ENCODE measurements at places on chromosomes 3 and 15.

GRCh38 chr3:110583373-110583935 is 488.2 kb upstream of the NECTIN3 start:
- peak; percentile 78 for DNase-seq

DNA sequence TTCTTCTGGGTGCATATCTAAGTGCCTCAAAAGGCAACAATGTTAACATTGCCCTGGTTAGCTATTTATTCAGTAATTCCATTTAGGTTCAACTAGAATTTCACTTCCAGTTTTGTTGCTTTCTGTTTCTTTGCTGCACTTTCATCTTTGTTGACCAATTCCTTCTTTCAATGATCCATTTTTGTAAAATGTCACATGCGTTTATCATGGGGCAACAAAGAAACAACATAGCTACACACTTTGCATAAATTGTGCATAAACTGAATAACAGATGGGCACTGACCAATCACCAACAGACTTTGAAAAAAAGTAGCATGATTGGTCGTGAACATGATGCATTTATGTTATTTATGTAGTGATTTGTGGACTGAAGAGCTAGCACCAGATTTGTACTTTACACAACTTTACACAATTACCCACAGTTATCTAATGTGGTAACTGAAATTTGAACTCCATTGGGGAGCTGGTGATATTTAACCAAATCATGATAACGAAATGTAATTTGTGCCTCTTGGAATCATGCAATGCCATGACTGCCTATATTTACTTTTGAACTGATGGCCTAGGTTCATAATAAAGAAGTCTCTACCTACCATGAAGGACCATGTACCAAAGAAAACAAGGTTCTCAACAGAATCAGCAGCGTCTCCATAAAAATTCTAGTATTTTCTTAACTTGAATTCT is 7.1 kb upstream of the CPOX start:
- no peak for DNase-seq

DNA sequence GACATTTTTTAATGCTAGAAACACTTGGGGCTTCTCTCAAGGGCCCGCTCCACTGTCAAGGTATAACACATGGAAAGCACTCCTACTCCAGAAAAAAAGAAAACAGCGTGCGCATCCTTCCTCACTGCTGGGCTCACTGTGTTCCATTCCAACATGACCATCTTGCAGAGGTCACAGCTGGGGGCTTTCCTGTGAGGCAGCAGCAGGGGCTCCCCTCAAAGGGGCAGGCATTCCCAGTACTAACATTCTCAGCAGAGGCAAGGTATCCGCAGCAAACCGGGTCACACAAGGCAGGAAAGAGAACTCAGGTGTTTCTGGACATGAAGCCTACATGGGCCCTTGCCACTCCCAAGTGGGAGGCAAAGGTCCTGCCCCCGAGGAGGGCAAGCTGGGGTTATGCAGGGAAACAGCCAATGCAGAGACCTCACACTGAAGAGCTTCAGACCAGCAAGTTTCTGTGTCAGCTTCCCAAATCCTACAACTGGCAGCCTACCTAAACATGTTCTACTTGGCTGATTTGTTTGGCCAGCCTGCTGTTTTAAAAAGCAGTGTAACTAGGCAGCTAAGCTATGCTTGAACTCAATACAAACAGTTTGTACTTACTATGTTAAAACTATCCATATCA is 6.4 kb downstream of the BDH1 start:
- peak; percentile 28 for DNase-seq

- DNase-seq = peak; percentile 43
Measured at GRCh38 chr3:184443364-184443763, 63.5 kb downstream of the CHRD start.

GRCh38 chr3:77042343-77042742 is 2.4 kb downstream of the ROBO2 start:
- no peak for DNase-seq

GRCh38 chr3:193241716-193242115 is 694 bp downstream of the PLAAT1 start:
- DNase-seq = peak; percentile 18

DNA sequence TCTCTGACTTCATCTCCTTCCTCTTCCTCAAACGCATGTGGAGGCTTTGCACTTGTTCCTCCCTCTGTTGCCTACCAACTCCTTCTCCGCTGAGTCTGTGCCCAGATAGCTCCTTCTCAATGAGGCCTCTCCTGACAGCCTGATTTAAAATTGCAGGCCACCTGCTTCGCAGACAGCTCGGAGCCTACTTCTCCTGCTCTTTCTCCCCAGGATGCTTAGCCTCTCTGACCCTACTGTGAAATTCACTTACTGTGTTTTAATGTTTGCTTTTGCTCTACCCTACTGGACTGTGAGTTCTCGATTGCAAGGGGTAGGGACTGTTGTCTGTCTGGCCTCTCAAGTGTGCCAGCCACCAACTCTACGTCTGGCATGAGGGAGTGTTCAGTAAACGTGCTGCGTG is 83.4 kb downstream of the EEFSEC start:
- no peak for DNase-seq

- no peak for DNase-seq
Measured at GRCh38 chr3:80079886-80080285, 312.1 kb upstream of the ROBO1 start.

- peak; percentile 39 for DNase-seq
Measured at GRCh38 chr3:58214484-58215316, 3.9 kb upstream of the DNASE1L3 start.

DNA sequence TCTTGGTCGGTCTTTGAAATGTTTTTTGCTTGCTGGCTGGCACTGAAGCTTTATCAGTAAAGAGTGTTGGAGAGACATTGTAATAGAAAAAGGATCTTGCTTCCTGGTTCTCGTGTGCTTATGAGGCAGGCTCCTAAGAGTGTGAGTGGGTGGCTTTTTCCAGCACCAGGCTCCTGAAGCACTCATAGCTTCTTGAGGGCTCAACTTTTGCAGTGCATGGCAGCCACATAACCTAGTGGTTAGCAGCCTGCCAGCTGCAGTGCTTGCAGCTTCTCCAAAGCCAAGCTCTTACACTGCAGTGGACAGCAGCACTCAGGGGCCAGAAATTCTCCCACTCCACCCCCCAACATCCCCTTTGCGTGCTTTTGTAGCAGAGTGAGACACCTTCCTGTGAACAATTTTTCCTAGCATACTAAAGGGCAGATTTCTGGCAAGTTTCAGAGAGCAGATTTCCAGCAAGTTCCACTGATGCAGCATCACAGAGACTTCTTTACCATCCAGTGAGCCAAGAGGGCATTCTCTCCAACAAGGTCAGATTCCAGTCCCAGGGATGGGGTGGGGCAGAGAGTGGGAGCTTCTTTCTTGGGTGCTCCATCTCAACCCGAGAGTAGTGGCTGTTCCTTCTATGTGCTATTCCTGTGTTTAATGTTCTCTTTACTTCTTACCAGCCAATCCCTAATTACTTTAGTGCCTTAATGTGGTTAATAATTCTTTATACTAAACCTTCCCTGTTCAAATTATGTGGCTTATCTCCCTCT is 15.8 kb upstream of the ARHGEF26 start:
- DNase-seq = no peak

DNA sequence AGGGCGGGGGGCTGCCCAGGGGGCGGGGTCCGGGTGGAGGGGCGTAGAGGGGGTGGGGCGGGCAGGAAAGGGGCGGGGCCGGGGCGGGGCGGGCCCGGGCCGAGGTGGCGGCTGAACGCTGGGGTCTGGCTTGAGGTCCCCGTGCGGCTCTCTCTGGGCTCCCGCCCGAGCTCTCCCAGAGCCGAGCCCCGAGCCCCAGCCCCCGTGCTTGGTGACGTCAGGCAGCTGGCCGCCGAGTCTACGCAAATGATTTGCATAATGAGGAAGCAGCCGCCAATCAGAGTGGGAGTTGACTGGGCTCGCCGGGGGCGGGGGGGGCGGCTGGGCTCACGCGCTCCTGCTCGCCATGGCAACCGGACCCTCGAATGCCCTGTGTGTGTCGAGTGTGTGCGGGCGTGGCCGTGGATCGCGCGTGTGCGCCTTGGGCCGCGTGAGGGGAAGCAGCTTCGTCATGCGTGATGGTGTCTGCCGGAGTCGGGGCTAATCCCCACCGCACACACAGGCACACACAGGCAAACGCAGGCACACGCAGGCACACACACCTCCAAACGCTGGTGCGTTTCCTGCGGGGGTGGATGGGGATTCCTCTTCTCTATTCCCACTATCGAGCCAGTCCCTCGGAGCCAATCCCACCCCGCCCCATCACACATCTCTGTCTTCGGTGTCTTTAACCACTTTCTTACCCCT is at the start of gene CELF6:
TSS of gene CELF6 (minus strand) at position 173 of the 687 bp plus-strand sequence. CDS start 283 bp downstream, outside the sequence.
- DNase-seq = peak; percentile 70

DNA sequence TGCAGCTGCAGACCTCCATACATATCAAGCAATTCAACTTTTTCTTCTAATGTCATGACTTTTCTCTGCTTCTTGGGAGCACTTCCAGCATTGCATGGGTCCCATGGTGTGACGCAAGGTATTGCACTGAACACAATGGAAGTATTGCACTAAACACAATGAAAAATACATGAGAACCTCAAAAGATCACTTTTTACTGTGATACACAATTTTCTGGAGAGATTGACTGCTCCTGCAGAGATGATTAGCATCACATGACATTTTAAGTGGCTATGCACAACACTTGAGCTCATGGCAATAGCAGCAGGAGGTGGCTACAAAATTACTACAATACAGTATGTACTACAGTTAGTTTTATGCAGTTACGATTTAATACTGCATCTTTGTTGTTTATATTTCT is 113.5 kb upstream of the BHLHE40 start:
- DNase-seq = no peak

DNA sequence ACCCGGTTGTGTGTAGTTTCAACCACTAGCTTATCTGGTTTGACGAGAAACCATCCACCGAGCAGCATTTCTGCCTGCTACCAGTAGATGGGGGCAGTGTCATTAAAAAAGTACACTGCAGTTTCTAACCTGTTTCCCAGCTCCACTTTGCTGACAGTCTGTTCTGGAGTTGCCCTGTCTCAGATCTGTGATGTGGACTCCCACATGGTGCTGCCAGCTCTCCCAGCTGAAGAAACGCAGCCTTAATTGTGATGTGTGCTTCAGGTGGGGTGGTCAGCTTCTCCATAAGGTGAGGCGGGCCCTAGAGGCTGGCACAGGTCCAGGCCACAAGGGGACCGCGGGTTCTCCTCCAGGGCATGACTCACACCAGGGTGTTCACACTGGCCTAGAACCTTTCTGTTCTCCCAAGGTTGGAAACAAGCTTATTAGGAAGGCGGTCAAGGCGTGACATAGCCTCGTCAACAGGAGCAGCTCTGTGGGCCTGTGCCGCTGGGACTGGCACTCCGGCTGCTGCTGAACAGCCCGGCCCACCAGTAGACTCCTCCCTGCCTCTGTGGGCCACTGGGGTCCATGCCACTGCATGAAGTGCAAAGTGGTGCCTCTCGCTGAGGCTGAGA is 2.9 kb upstream of the FAM43A start:
- peak; percentile 86 for DNase-seq

DNA sequence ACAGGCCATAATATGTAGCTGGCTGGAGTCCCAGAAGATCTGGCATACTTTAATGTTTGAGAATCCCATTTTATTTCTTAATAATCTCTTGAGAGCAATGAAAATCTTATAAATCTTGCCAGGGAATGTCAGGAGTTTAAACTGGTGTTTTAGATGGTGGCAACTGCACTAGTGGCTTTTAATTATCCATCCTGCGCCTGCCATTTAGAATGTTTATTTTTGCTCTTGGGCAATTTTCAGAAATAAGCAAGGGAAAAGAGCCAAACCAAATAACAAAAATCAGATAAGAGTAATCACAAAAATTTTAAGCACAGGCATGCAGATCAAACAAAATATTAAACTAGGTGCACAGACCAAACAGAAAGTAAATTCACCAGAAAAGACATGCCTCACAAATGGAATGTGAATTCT is 41.9 kb upstream of the UBP1 start:
- no peak for DNase-seq

- DNase-seq = no peak
Measured at GRCh38 chr3:71238355-71238757, 345.2 kb downstream of the FOXP1 start.

DNA sequence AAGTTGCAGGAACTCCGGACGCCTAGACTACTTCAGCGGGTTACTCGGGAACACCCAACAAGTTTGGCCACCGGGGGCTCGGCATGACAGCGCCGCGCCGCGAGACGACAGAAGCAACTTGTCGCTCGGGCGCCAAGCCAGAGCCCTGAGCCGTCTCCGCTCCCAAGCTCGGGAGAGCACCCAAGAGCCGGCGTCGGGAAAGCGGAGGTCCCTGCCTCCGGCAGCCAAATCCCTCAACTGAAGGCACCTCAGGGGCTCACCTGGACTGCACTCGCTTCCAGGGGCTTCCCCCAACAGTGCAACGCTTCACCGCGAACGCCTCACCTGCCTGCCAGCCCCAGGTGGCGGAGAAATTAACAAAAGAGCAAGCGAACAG is 640 bp downstream of the MB21D2 start:
- peak; percentile 77 for DNase-seq

- DNase-seq = no peak
Measured at GRCh38 chr15:42735382-42736165, 1.4 kb downstream of the CDAN1 start.

- peak; percentile 47 for DNase-seq
Measured at GRCh38 chr3:17258823-17259436, 374.2 kb downstream of the PLCL2 start.

GRCh38 chr3:101133652-101134051 is 140.4 kb upstream of the ABI3BP start:
- no peak for DNase-seq

DNA sequence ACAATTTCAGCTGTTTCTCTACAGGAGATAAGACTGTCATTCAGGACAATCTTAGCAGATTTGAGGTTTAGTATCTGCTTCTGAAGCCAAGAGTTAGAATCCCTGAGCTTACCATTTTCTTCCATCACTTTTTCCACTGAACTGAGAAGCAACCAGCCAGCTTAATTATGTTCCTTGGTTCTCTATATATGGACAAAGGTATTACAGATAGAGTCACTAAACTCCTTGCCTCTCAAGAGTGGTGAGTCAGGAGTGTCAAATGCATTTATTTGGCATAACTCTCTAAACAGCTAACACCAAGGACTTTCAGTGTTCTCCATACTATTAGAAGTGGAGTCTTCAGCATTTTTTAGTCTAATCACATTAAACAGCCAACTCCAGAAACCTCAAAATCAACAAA is 239.3 kb downstream of the ALCAM start:
- peak; percentile 21 for DNase-seq

DNA sequence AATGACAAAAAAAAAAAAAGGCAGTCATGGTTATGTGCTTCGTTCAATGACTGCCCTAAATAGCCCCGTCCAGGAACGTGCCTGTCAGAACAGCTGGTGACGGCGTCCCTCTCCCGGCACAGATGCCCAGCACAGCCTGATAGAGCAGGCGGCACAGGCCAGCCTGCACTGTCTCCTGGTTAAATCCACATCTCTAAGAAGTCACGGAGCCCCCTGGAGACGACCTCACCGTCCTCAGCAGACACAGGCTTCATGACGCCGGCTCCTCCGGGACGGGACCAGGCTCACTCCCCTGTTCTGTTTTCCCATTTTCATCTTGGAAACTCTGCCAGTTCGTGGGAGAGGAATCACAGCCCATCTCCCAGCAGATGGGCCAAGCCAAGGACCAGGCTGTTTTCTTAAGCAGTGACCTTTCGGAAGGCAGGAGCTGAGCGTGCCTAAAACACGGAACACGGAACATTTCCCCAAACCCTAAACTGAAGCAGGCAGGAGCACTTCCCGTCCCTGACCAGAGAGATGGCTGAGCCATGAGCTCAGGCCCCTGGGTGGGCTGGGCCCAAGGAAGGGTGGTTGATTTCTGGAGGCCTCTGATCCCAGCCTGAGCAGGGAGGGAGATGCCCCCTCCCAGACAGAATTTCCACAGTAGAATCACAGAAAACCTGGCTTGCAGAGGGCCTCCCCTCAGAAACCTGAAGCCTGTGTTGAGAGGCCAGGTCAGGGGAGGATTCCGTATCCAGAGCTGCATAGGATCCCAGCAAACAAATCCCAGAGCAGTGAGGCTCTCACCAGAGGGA is 35.9 kb downstream of the ADCY5 start:
- DNase-seq = no peak

- no peak for DNase-seq
Measured at GRCh38 chr3:66729687-66730393, 229.0 kb upstream of the LRIG1 start.
